Body of pancreas (tissue), 4 donors: ENCODE measurements at places on chromosomes 3 and 15. TPM values are rescaled to one million over a fixed set of nuclear protein-coding genes. Genes with fewer than 3 reads are reported as not detected.

DNA sequence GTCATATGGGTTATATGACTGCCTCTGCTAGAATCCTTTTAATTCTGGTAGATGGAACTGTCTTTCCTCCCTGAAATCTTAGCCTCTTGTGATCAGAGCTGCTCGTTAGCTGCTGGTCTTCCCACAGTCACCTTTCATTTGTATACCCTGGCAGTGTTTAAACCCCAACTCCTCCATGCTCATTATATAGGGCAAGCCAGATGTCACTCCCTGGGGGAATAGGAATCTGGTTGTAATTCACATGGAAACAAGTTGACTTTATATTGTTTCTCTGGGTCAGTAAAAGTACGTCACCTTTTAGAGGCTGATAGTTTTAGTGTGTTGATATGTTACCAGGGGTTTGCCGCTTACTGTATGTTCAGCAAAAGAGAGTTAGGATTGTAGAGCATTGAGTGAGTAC is 103.5 kb downstream of the ITPR1 start:
- H3K27me3 ChIP-seq, result no peaks in the 10 kb centered on the region
- DNase-seq, result no peak
- no peak overlapping the region for H3K4me3 ChIP-seq
- H3K27ac ChIP-seq, result no peak overlapping the region

The VPS8 gene
- total RNA-seq, result 52.7 TPM

GRCh38 chr3:196268284-196269163 is 19.0 kb downstream of the PCYT1A start:
- H3K27me3 ChIP-seq, result no peaks in the 10 kb centered on the region
- H3K36me3 ChIP-seq, result no peaks in the 10 kb centered on the region
- no peak overlapping the region for H3K27ac ChIP-seq
- H3K4me1 ChIP-seq, result no peaks in the 10 kb centered on the region
- no peak for DNase-seq

- no peak for DNase-seq
- H3K4me3 ChIP-seq, result no peak overlapping the region
These were observed 794.7 kb upstream of the GBE1 start for GRCh38 chr3:82556113-82556512.

DNA sequence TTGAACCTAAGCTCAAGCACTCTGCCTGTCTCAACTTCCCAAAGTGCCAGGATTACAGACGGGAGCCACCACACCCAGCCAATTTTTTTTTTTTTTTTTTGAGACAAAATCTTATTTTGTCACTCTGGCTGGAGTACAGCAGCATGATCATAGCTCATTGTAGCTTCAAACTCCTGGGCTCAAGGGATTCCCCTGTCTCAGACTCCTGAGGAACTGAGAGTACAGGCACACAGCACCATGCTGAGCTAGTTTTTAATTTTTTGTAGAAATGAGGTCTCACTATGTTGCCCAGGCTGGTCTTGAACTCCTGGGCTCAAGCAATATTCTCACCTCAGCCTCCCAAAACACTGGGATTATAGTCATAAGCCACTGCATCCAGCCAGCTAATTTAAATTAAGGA is 36.8 kb upstream of the SUCLG2 start:
- DNase-seq, result no peak
- no peak overlapping the region for H3K4me3 ChIP-seq
- H3K36me3 ChIP-seq, result no peaks in the 10 kb centered on the region
- no peaks in the 10 kb centered on the region for H3K27me3 ChIP-seq
- no peak overlapping the region for H3K27ac ChIP-seq

The TEX55 gene
- total RNA-seq, result not detected
